Esophagus muscularis mucosa (tissue), 4 donors: ENCODE measurements at places on chromosomes 2 and 18.

- no peak for DNase-seq
Observed at GRCh38 chr2:229273723-229274338, 2.7 kb upstream of the PID1 start.

- DNase-seq: no peak
Observed at GRCh38 chr2:109237792-109238191, 108.8 kb downstream of the SH3RF3 start.

DNA sequence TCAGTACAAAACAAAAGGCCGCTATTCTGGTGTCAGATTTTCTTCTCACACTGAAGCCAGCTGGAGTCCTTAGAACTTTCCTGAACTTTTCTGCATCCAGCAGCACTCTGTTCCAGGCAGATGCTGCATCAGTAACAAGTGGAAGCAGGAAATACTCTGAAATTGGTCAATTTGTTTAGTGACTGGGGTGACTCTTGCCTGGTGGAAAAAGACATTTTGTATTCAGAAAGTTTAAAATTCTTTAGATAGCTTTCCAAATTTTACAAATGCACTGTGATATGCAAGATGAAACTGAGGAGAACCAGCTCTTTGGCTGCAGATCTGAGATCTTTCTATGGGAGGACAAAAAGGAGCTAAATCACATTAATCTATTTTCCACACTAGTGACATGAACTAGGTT lies 385.7 kb downstream of the NRXN1 start:
- no peak for DNase-seq

GRCh38 chr2:28232295-28232694 lies 160.4 kb upstream of the FOSL2 start:
- DNase-seq: no peak
